ENCODE measurements at places on chromosomes 2 and 18.

DNA sequence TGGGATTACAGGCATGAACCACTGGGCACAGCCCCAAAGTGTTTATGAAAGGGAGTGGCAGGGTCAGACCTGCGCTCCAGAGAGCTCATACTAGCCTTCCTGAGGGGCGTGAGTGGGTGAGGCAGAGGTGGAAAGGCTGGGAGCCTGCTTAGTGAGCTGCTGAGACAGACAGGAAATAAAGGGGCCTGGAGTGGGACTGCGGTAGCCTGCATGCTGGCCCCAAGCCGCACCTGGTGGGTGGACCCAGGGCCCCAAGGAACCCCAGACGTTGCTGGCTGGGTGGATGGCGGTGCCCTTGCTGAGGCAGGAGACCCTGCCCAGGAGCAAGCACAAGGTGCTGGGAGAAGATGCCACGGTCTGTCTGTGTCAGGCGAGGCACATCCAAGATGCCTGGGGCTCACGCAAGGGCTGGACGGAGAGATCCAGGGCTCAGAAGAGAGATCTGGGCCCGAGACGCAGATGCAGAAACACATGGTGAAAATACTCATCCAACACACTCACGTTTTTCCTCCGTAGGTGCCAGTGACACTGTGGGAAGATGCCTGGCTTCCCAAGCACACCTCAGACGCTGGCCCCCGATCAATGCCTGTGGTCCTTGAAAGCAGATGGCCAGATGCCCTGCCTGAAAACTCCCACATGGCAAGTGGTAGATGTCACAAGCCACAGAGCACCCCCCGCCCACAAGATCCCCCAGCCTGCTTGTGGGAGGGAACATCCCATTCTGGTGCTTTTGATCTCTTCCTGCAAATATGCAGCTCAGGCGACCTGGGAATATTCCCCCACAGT, 151.1 kb downstream of the GLI2 start:
- DNase-seq = no peak

DNA sequence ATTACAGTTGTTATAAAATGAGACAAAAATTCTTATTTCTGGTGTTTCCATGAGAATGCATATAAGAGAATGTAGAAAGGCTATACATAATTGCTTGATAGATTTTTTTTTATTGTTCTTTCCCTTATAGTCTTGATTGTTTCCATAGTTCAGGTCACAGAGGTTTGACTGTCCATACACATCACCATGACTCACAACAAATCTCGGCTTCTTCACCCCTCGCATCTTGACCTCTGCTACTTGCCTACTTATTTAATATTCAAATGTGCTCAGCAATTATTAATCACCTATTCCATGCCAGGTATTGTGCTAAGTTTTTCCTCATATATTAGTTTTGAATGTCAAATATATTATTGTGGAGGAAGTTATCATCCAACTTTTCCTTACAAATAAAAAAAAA, 789.6 kb downstream of the RNF144A start:
- DNase-seq = no peak

- DNase-seq = no peak
Measured at GRCh38 chr2:88603146-88603545, 24.1 kb downstream of the EIF2AK3 start.

- DNase-seq = no peak
Measured at GRCh38 chr18:78809845-78810244, 169.8 kb upstream of the SALL3 start.

DNA sequence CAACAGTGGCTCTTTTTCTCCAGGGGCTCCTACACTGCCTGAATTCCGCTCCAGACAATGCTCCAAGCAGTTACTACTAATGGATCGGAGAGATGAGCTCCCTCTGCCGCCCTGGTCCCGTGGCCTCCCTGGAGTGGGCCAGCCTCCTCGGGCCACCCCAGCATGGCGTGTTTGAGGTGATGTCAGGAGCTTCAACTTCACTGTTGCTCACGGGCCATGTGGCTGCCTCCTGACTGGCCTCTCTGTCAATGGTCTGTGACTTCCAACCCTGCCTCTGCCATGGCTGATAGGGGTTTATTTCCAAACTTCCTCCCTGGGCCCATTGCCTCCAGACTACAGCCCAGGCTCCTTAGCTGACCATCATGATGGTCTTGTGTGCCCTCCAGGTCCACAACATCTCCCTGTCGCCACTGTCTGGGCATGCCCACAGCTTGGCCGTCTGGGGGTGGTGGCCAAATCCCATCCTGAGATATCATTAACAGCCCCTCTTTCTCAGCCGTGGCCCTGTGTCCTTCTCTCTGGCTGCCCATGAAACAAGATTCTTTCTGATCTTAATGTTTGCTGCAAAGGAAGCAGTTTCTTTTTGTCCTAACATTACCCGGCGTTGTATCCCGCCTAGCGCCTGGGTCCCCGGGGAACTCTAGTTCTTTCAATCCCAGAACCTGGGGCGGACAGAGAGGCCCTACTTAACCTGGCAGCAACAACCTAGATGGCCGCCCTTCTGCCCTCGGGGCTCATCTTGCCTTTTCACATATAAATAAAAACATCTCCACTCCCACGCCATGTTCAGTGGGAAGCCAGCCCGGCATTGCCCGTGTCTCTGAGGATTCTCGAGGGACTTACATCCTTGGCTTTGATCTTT, 38.1 kb downstream of the ATOH8 start:
- DNase-seq = no peak

- DNase-seq = no peak
Measured at GRCh38 chr2:43225788-43226557, 433 bp downstream of the ZFP36L2 start.

DNA sequence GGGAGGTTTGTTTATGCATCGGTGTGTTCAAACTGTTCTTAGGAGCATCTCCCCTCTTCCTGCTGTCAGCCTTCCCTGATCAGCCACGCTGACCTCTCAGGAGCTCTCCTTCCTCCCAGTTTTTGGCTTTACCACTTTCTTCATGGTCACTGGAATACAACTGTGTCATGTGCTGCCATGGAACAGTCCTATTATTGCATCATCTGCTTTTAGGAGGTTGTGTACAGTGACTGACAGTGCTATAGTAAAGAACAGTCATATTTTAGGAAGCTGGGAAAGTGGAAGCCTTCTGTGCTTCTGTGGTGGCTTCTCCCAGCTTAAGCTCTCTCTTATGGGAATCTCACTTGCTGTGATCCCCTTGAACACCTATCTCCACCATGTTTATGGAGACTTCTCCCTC, 165.5 kb downstream of the TPGS2 start:
- no peak for DNase-seq

GRCh38 chr18:12679183-12679786, 21.4 kb upstream of the SPIRE1 start:
- no peak for DNase-seq

GRCh38 chr2:109058191-109058632, 69.2 kb upstream of the EDAR start:
- DNase-seq = no peak

GRCh38 chr2:133169274-133169912, 398.9 kb downstream of the NCKAP5 start:
- no peak for DNase-seq

DNA sequence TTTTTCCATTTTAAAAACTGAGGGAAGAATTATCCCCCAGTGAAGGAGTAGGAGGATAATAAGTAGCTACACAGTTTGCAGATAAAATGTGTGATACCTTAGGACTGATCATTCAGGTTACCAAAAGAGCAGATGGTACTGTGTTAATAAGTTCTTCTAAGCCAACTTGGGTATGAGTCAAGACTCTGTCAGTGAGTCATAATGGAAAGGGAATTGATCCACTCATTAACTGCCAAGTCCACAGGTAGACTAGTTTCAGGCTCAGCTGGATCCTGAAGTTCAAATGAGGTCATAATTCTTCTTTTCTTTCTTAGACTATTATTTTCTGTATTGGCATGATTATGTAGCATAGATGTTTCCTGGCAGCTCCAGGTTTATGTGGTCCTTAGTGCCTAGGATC, 142.4 kb upstream of the ALPP start:
- DNase-seq = no peak
